Activated T-helper 1 cell treated with anti-CD3 and anti-CD28 coated beads, Interleukin-2, amount 50 U/mL, for 16 hours (primary cell): ENCODE measurements at places on chromosomes 1 and 21.

GRCh38 chr21:38917043-38917774 is 111.5 kb downstream of the ETS2 start:
- DNase-seq, result no peak

- no peak for DNase-seq
These were observed 67.0 kb downstream of the ST3GAL3 start for GRCh38 chr1:43774359-43774758.

DNA sequence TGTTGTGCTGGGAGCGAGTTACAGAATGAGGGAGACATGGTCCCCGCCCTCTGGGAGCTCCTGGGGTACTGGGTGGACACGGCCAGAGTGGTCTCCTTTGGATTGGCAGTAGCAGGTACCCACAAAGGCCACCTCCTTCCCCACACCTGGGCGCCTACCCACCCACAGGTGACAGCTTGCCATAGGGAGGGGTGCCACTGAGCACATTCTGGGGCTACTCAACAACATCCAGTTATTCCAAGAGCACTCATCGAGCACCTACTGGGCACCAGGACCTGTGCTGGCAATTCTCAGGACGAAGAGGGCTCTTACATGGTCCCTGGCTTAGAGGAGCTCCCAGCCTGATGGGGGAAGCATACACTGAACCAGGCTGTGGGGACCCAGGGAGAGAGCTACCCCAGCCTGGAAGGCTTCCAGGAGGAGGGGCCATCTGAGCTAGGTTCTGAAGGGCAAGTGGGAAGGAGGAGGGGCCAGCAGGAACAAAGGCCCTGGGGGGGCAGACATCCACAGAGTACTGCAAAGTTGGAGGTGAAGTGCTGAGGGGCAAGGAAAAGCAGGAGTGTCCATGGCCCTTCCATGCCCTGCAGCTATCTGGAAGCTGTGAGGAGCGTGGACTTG is 22.0 kb downstream of the MRPL37 start:
- no peak for DNase-seq

GRCh38 chr1:226656201-226656600 is 82.9 kb downstream of the ITPKB start:
- DNase-seq, result no peak

DNA sequence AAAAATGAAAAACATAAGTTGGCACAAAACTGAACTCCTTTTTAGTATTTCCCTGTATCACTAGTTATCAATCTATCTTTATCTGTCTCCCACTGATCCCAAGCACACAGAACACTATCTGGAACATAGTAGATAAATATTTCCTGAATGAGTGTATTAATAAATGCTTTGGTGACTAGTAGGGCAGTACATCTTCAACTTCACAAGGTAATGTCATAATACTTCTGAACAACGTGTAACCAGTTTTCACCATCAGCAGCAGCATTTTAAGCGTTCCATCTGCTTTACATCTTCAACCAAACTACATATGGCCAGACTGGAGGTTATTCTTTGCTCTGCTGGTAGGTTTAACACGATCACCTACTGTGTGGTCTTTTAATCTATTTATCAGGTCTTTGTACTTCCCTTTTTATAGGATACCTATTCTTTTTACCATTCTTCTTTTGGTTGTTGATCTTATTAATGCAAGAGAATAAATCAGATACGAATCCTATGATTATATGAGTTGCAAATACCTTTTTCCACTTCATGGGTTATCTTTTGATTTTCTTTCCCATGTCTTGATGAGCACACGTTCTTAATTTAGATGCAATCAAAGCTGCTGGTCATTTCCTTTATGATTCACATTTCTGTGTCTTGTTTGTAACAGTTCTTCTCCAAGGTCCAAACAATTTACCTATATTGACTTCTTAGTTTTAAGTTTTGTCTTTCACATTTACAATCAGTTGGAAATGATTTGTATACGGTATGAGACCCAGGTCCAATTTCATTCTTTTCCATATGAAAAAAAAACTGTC is 16.3 kb downstream of the GPBP1L1 start:
- DNase-seq, result no peak

DNA sequence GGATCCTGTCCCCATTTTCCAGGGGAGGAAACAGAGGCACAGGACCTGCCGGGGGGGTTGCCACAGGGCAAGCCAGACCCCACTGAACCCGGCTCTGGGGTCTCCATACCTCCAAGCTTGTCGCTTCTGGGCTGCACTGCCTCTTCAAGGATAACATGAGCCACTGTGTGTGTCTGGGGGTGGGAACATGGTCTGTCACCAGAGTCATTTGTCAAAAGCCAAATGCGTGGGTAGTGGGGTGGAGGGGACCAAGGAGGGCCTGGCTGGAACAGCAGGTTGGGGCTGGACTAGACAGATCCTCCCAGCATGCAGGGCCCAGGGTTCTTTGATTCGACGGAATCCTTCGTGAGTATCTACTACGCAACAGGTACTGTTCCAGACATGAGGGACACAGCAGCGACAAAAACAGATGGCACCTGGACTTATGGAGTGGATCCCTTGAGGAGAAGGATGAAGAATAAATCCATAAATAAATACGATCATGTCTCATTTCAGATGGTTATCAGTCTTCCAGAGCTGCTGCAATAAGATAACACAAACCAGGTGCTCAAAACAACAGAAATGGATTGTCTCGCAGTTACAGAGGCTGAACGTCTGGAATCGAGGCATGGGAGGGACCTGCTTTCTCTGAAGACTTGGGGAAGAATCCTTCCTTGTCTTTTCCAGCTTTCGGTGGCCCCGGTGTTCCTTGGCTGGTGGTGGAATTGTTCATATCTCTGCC is 28.7 kb downstream of the C1QB start:
- no peak for DNase-seq

GRCh38 chr1:183239793-183240525 is 53.9 kb downstream of the LAMC2 start:
- no peak for DNase-seq

GRCh38 chr1:226577401-226578180 is 29.0 kb downstream of the STUM start:
- no peak for DNase-seq

DNA sequence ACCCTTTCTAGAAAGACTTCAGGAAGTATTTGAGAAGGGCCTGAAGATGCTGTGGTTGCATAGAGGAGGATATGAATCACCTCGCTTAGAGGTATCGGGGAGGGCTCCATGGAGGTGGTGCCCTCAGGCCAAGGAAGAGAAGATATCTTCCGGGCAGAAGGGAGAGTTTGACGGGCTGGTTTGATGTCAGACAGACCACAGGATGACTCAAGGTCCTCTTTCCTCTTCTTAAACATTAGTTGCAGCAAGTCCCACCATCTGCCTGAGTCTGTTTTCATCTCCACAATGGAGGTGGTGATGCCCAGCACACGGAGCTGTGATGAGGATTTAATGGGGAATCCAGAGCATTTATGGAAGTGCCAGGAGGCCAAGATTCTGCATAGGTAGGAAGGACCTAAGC is 25.1 kb upstream of the RUNX3 start:
- DNase-seq, result peak; percentile 57

- no peak for DNase-seq
These were observed 201.6 kb upstream of the PTBP2 start for GRCh38 chr1:96519851-96520578.

DNA sequence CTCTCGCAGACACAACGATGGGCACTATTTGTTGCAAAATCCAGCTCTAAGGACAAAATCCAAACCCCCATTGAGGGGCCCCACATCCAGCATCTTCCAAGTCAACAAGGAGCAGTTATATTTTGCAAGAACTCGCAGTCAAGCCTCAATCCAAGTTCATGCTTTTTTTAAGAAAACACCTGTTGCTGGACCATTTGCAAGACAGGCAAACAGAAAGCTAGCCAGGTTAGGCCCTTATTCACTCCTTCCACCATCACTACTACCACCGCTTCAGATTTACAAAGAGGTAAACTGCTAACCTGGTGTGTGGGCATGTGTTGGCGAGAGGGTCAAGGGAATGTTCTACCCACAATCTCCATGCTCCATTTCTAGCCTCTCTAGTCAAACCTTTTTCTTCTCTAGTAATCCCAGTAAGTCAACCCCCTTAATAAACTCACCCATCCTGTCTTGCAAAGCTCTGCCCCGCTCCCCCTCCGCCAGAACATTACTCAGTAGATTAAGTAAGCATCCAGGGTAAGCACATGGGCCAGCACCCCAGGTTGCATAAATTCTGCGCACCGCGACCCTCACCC is 703 bp downstream of the ERI3 start:
- no peak for DNase-seq

- DNase-seq, result no peak
These were observed 65.7 kb downstream of the NENF start for GRCh38 chr1:212498283-212499040.

- no peak for DNase-seq
These were observed 4.8 kb downstream of the RGS4 start for GRCh38 chr1:163074004-163074403.

- DNase-seq, result no peak
These were observed 17.7 kb downstream of the CD1E start for GRCh38 chr1:158371188-158371953.

- DNase-seq, result peak; percentile 19
These were observed 558 bp downstream of the USP1 start for GRCh38 chr1:62437273-62437940.

GRCh38 chr1:46595127-46595526 is 8.9 kb downstream of the MKNK1 start:
- DNase-seq, result no peak
